Activated T-cell treated with anti-CD3 and anti-CD28 coated beads for 4 hours (primary cell): ENCODE measurements at places on chromosomes 4 and X.

DNA sequence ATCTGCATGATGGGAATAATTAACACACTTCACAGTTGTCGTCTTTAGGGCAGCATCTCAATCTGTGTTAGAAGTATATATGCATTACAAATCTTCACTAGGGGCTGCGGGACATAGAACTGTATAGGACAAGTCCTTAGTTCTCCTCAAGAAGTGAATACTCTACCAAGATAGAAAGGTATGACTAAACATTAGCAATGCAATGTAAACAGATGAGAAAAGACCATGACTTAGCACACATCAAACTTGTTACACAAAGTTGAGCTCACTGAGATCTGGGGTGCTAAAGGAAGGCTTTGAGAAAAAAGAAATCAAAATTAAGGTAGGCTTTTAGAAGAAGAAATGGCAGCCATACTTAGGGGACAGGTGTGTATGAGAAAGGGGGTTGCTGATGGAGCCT is 182.1 kb upstream of the MAP3K15 start:
- DNase-seq = no peak

GRCh38 chrX:12955882-12956703 is 18.8 kb upstream of the TMSB4X start:
- DNase-seq = peak; percentile 36

- DNase-seq = no peak
These were observed 70.9 kb upstream of the UGT2B7 start for GRCh38 chr4:69025191-69025998.

DNA sequence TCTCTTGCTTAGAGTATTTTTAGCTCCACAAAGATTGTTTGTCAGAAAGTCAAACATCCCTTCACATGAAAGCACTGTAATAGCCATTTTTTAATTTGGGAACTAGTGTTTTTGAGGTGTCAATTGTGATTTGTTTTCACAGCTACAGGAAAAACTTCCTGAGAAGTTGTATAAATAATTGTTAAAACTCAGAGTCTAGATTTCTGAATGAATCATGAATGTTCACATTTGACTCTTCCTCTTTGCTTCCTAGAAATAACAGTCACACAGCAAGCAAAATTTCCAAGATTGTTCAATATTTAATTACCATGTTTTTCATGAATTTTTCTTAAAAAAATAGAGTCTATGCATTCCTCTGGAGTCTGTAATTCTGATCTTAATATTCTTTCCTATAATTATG is 156.9 kb upstream of the SLC7A11 start:
- DNase-seq = no peak

- no peak for DNase-seq
These were observed 4.8 kb downstream of the NDP start for GRCh38 chrX:43968359-43968781.

DNA sequence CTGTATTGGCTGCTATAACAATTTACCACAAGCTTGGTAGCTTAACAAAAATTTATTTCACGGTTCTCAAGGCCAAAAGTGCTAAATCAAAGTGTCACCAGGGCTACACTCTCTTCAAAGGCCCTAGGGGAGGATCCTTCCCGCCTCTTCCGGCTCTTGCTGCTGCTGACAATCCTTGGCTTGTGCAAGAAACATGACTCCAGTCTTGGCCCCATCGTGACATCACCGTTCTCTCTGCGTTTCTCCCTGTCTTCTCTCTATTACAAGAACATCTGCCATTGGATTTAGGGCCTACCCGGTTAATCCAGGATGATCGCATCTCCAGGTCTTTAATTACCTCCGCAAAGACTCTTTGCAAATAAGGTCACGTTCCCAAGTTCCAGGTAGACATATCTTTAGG is 10.4 kb upstream of the CLCN4 start:
- no peak for DNase-seq

- DNase-seq = no peak
These were observed 45.1 kb upstream of the FGF2 start for GRCh38 chr4:122781486-122781885.

GRCh38 chr4:53101191-53101581 is 239.1 kb downstream of the RASL11B start:
- DNase-seq = no peak
